ENCODE measurements at places on chromosomes 4 and X.

GRCh38 chrX:964831-965416 lies 247.5 kb downstream of the CRLF2 start:
- no peak for DNase-seq

DNA sequence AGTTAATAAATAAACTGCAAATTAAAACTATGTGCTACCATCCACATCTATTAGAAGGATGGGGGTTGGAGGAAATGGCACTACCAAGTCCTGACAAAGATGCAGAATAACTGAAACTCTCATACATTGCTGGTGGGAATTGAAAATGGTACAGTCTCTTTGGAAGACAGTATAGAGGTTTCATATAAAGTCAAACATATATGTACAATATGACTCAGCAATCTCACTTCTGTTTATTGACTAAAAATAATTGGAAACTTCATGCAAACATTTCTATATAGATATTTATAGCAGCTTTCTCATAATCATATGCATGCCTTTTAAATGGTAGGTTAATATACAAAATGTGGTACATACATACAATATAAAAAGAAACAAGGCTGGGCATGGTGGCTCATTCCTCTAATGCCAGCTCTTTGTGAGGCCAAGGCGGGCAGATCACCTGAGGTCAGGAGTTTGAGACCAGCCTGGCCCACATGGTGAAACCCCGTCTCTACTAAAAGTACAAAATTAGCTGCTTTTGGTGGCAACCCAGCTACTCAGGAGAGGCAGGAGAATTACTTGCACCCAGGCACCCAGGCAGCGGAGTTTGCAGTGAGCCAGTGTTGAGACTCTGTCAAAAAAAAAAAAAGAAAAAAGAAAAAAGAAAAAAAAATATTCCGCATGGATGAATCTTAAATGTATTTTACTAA lies 225.0 kb upstream of the CXXC4 start:
- no peak for DNase-seq

DNA sequence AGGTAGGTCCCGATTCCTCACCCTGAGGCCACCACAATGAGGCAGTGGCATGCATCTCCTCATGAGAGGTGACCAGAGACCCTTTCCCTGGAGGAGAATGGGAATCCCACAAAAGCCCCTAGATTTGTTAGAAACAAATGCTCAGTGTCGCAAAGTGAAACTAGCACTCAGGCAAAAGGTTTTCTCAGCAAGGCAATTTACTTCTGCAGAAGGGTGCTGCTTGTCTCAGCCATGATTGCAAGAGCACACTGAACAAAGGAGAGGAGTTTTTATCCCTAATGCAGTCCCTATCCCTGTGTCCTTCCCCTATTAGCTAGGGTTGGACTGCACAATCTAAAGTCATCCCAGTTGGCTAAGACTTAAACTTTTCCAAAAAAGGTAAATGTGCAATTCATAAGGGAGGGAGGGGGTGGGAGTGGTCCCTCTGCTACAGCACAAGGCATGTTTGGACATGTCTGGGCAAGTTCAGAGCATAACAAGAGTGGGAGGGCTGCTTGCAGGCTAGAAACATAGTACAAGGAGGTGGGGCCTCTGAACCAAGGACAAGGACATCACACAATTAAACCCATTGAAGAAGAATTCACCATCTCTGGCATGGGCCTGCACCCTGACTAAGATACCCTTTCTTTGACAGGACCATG lies 185.3 kb downstream of the CCNG2 start:
- DNase-seq = no peak

DNA sequence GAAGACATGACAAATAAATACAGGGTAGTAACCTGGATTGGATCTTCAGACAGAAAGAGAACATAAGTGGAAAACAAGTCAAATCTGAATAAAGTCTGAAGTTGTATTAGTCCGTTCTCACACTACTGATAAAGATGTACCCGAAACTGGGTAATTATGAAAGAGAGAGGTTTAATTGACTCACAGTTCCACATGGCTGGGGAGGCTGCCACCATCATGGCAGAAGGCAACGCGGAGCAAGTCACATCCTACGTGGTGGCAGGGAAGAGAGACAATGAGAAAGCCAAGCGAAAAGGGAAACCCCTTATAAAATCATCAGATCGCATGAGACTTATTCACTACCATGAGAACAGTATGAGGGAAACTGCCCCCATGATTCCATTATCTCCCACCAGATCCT lies 82.8 kb downstream of the USP46 start:
- no peak for DNase-seq

GRCh38 chrX:21952624-21953023 lies 12.1 kb downstream of the SMS start:
- DNase-seq = no peak

DNA sequence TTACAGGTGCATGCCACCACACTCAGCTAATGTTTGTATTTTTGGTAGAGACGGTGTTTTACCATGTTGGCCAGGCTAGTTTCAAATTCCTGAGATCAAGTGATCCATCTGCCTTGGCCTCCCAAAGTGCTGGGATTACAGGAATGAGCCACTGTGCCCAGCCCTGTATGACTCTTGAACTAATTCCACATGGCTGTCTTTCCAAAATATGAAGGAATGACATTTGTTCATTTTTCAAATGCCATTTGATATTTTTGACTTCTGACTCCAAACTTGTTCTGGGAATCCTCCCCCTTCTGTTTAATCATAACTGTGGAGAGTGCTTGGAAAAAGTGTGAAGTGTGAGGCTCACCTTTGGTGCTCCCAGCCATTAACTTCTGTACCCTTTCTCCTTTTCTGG lies 119.2 kb downstream of the NHS start:
- no peak for DNase-seq

- no peak for DNase-seq
Observed at GRCh38 chr4:24880186-24880585, 32.7 kb downstream of the CCDC149 start.

DNA sequence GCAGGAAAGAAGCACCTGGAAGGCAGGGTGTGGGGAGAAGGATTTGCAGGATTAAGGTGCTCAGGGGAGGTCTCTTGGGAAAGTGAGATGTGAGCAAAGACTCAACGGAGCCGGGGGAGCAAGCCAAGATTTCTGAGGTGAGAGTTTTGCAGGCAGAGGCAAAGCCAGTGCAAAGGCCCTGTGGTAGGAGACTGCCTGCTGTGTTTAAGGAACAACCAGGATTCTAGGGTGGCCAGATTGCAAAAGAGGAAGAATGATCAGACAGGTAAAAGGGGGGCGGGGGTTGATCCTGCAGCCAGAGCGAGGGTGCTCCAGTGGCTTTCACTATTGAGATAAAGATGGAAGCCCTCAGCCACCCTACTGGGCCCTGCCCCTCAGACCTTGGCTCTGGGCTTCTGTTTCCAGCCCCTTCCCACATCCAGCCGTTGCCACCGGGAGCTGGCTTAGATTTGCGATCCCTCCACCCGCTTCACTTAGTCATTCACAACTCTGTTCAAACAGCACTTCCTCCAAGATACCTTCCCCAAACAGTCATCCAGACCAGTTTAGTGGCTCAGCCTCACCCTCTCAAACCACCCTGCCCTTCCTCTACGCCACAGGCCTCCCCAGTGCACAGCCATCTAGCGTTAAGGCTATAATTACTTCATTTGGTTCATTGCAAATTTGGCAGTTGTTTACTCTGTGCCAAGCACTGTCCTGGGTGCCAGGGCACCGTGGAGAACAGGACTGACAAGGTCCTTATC lies 23.3 kb upstream of the BCOR start:
- no peak for DNase-seq

- no peak for DNase-seq
Observed at GRCh38 chr4:38179690-38180377, 219.6 kb downstream of the PTTG2 start.

- DNase-seq = peak; percentile 13
Observed at GRCh38 chr4:70601422-70602039, 9.5 kb downstream of the AMBN start.

DNA sequence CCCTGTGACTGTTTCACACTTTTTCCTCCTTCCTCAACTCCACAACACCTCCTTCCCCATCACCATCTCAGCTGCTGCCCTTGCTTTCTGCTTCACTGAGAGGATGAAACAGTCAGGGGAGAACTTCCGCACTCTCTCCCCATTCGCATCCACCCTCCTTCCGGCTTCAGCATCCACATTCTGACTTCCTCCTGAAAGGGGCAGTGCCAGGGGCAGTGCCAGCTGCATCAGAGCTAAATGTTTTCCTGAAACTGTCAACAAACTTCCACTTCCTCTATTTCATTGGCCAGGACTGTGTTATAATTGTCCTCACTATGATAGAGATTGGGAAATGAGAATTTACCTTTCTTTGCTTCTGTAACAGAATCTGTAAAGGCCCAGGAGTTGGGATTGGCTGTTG lies 18.2 kb upstream of the RASL11B start:
- DNase-seq = no peak

- DNase-seq = no peak
Observed at GRCh38 chr4:186554914-186555827, at the start of gene MTNR1A. Gene MTNR1A (minus strand): TSS chr4:186555567. CDS start chr4:186555365, 202 bp downstream.

DNA sequence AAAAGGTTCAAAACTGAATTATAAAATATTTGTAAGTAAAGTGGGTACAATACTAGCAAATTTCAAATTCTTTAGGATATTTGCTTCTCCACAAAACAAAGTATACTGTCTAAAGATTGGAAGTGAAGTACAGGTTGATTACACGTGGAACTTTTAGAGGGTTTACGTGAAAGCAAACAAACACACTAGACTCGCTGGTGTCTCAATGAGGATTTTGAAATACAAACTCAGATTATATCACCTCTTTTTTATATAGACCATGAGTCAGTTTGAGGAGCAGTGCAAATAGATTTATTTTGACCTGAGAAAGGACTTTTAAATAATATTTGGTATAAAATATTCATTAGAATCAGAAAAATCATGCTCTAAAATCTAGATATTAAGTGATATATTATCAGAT lies 185.0 kb downstream of the SPOCK3 start:
- no peak for DNase-seq

DNA sequence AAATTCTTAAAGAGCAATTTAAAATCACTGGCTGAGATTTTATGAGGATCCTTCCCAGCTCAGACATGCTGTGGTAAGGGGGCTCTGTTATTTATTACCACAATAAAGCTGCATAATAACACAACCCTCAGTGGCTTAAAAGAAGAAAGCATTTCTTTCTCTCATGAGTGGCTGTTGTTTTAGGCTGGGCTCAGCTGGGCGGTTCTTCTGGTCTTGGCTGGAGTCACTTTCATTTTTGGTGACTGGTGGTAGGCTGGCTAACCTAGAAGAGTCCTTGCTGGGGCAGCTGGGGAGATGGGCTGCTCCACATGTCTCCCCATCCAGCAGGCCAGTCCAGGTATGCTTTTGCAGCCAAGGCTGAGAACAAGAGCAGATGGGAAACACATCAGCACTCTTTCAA lies 113.0 kb upstream of the MSX1 start:
- DNase-seq = no peak

DNA sequence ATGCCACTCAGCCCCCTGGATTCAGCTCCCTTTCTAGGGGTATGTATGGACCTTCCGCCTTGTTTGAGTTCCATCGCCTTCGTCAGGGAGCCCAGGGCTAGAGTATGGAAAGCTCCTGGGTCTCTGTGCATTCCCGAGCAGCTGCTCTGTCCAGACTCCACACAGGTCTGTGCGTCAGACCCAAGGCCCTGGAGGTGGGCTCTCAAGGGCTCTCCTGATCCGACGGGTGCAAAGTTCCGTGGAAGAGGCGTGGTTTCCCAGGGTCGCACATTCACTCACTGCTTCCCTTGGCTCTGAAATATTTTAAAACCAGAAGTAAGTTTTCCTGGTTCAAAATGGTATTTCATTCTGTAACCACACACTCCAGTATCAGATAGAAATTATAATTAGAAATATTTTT lies 863.2 kb downstream of the TRIML1 start:
- DNase-seq = no peak

DNA sequence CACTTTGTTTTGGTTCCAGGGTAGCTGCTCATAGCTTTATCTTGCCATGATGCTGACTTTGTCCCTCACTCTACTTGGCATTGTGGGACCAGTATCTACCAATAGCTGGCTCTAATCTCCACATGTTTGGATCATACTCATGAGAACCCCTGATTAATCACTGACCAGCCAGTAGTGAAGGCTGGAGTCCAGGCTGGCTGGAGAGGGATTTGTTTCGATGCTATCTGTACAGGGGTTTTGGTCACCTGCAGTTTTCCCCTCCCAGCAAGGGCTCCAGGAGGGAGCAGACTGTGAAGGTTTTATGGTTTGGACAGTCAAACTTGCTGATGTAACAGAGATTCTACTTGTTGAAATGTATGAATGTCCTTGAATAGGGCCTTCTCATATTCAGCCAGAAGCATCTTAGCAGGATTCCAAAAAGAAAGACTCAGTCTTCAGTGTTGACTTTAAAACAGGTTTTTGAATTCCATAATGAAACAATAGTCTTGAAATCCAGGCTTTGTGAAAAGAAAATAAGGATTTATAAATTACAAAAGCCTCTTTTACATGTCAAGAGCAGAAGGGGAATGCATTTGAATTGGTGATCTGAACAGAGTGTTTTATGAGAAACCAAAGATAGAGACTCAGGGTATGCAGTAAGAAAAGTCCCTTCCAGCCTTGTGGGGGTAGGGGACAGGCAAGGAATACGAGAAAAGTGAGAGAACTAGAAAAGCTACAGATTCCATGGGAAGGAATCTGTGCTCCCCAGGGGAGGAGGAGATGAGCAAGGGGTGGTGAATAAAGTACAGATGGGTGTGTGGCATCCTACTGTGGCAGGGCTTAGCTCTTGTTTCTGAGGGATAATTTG lies 103.1 kb upstream of the SHISA3 start:
- DNase-seq = no peak

- DNase-seq = no peak
Observed at GRCh38 chr4:93031431-93032098, 727.8 kb downstream of the GRID2 start.

DNA sequence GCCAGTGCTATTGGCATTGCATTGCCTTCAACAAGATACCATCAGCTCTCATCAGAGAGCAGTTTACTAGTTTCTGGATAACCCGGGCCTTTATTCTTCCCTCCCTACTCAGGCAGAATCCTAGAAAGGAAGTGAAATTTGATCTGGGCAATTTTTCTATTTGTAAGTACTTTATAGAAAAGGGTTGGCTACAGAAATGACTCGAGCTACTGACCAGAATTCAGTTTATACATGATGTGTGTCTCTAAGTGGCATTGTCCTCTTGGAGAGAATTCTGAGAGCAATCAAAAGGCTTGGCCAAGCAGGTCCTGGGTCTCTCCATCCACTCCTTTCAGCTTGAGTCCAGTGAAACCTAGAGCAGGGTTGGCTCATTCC lies 192.7 kb upstream of the LEF1 start:
- DNase-seq = peak; percentile 10

GRCh38 chr4:111748157-111748556 lies 397.1 kb upstream of the FAM241A start:
- DNase-seq = no peak
